ENCODE measurements at places on chromosomes 5 and 9. TPM values are rescaled to one million over a fixed set of nuclear protein-coding genes. Genes with fewer than 3 reads are reported as not detected.

DNA sequence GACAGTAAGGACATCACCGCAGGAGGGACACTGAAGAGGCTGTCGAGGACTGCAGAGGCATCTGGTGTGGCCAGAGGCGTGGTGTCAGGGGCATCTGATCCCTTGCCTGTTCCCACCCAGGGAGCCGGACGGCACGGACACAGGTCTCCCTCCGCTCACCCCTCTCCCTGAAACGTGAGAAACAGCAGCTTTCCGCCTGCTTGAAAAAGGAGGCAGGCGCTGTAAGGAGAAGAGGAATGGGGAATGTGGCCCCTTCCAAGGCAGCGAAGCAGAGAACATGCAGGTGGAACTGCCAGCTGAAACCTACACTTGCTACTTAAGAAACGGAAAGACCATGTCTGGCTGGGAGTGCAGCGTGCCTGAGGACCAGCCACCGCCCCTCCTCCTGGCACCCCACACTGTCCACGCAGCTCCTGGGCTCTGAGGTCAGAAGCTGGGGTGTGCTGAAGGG is 176.2 kb downstream of the GAPVD1 start:
- no peak for DNase-seq

DNA sequence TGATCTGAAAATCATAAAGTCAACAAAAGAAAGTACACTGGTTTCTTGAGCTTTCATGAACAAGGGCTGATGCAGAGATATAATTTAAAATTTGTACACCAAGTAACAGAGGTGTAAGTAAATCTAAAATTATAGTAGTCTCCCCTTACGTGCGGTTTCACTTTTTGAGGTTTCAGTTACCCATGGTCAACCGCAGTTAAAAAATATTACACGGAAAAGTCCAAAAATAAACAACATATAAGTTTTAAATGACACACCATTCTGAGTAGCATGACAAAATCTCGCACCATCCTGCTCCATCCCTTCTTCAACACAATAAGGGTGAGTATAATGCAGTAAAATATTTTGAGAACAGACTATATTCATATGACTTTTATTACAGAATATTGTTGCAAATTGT is 54.4 kb downstream of the AUH start:
- no peak for DNase-seq

DNA sequence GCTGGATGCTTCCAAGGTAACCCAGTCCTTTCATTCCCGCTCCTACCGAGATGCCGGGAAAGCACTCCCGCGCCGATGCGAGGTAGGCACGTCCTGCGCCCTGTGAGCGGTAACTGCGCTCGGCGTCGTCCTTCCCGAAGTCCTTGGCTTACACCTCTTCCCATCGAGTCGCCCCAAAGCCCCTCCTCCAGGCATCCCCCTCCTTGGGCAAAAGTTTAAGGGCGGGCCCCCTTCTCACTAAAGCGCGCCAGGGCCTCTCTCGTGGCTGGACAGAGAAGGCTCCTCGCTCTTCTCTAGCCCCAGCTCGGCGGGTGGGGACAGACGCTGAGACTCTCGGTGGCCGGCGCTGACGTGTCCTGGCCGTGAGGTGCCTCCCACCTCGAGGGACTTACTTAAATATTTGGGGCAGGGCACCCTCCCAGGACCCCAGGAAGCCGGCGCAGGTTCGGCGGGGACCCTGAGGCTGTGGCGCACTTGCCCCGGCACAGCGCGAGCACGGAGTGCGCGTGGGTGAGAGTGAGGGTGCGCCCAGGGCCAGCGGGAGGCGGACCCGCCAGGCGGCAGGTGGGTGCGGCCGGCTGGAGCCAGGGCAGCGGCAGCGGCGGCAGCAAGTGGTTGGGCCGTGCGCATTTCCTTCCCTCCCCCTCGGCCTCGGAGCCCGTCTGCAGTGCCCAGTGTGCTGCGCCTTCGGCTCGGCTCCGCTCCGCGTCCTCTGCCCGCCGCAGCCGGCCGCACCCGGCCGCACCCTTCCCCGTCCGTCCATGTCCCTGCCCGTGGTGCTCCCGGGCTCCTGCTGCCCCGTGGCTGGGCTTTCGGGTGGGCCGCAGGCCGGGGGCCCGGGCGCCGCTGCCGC is at the start of gene ENTREP1:
Gene ENTREP1 (plus strand): TSS at position 667 of the 853 bp plus-strand sequence. CDS start 95 bp downstream, at position 762.
- peak; percentile 45 for DNase-seq

Gene GNA14
- 0.10 TPM for total RNA-seq
